Umbilical cord (tissue), 2 donors: ENCODE measurements at places on chromosomes 7 and 10. TPM values are rescaled to one million over a fixed set of nuclear protein-coding genes. Genes with fewer than 3 reads are reported as not detected.
A peak's percentile ranks its signal among the peaks of the same experiment; 100 is the strongest.

The RET gene
- total RNA-seq, result 4.3 TPM

DNA sequence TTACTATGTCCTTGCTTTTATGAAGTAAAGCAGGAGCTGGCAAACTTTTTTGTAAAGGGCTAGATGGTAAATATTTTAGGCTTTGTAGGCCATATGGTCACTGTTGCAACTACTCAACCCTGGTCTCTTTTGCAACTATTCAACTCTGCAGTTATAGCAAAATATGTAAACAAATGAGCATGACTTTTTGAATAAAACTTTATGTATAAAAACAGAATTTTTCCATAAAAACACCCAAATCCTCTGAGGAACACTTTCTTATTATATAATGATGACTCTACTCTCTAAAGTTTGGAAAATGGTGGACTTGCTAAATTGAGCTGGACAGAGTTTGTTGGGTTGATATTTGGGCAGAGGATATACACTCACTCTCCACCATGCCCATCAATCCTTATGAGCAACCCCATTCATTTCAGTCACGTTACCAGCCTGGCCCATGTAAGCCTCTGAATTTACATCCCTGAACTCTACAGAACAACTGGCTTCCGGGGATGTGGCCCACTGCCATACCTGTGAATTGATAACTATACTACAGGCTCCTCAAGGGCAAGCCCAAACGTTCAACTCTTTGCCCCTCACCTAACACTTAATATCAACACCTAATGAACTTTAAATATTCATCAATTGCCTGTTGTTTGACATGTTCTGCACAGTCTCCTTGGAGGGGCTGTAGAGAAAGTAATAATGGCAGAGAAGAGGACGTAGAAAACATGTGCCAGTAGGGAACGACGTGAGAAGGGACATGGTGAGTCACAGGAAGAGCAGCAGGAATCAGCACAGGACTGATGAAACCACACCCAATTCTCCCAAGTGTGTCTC, 37.6 kb downstream of the SGMS1 start:
- DNase-seq, result no peak

The DLX5 gene
- not detected for total RNA-seq

- DNase-seq, result no peak
These were observed 172.0 kb upstream of the ITGB1 start for GRCh38 chr10:33129996-33130386.

DNA sequence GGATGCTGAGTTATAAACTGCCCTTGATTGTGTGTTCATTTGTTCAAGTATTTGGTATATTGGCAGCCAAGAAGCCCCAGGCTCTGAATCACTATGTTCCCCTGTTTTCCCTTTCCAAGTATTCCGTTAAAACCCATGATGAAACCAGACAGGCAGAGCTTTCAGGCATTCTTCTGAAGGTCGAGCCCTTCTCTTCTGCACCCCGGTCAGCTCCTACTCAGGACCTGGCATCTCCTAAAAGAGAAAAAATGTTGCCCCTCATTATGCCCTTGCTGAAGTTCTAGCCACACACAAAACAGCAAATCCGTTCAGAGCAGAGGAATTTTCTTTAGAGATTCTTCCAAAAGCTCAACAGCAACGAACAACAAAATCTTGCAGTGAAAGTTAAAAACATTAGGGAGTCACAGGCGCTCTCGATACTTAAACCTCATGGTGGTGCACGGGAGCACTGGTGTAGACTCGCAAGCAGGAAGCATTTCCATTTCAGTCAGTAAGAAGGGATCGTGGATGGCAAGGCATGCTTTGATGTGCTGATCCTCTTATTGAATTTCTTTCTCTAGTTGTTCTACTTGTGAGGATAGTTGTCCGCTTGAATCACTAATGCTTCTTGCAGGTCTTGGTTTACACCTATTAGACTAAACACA, 264.9 kb downstream of the SKIDA1 start:
- no peak for DNase-seq

- DNase-seq, result no peak
These were observed 621.3 kb downstream of the ANKRD7 start for GRCh38 chr7:118845791-118846190.

The PRSS58 gene
- total RNA-seq, result not detected

GRCh38 chr7:156612930-156613329, 27.6 kb upstream of the RNF32 start:
- DNase-seq, result no peak

GRCh38 chr10:126087796-126088505, 191.6 kb downstream of the FANK1 start:
- no peak for DNase-seq

DNA sequence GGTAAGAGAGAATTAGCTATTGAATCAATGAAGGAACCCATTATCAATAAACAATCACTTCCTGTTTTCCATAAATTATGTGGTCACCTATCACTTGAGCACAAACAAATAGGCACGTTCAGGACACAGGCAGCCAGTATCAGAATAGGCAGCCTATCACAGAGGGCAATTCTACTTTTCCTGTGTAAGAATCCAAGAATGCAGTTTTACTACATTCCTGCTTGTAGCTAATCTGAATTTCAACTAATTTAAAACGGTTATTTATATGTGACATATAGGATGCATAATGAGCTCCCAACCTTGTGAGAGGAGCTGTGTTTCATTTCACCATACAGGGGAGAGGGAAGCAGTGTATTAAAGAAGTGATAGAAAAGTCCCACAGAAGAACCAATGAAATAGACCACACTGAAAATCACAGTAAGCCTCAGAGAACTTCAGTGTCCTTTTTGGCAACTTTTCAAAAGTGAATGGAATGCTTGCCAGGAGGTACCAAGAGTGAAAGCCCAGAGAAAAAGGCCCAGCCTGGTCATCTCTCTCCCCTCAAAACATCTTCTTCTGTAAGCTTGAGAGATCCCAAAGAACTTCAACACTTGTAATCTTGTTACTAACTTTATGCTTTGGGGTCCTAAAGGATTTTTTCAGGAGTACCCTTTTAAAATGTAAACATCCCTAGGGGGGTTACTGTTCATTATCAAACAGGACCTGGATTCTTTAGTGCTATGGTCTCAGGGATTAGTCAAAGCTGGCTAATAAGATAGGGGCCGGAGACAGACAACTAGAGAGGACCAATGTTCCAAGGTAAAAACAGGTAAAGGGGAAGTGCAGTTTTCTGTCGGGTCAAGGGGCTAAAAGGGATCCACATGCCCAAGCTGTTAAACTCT, 1.3 kb downstream of the IMMP2L start:
- peak; percentile 58 for DNase-seq

- DNase-seq, result no peak
These were observed 109.8 kb downstream of the PIP4K2A start for GRCh38 chr10:22604344-22605126.

The PNLIPRP1 gene
- 2.9 TPM for total RNA-seq

The SDK1 gene
- total RNA-seq, result 7.9 TPM

DNA sequence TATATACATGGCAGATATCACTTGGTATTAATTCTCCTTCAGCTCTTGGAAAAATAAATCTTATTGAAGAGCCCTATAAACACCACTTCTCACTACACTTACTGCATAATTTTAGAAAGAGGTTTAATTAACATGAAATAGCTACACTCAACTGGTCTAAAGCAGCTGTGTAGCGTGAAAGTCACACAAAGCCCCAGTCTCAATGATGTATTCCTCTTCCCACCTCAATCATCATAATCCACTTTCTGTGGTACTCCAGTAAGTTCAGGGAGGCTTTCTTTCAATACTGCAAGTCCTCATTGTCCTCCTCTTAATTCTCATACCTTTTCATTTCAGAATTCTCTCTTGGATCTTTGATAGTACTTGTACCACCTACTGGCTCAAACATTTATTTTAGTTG, 688.0 kb downstream of the CNTNAP2 start:
- DNase-seq, result no peak

DNA sequence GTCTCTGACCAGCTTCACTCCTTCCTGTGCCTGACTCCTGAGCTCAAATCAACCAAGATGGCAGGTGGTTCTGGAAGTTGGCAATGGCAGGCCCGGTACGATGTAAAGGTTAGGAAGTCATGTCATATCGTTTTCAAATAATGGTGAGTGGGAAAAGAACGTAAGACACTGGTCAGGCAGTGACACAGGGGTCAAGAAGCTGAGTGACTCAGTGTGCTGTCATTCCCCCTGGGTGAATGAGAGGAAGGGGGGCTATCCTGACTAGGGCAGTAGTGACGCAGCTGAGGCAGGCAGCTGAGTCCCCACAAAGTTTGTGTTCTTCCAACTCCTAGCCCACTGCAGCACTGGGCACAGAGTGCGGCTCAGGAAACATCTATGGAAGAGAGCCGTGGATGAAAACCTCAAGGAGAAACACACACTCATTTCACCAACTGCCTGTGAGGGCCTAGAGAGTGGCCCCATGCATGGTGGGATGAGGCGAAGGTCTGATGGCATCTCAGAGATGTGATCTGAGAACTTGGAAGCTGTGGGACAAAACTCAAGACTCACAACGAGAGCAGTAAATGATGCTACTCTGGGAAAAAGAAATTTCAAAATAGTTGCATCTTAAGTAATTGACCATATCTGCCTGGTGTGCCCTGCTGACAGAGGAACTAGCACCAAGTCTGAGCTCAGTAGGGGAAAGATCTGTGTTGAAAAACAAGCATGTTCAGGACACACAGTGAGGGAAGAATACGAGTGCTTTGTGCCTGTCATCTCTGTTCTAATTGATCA, 23.2 kb downstream of the CREB3L2 start:
- DNase-seq, result no peak

DNA sequence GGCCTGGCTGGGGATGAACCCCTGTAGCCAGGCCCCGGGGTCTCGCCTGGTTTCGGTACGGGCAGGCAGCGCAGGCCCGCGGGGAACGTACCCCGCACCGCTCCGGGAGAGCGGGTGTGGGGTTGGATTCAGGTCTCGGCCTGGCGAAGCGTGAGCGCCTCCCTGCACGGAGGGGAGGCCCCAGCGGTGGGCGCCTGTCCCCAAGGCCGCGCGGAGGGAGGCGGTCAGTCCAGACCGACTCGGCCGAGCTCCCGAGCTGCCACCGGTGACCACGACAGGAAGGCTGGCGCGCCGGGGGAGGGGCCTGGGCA, 378 bp upstream of the INPP5F start:
- no peak for DNase-seq

DNA sequence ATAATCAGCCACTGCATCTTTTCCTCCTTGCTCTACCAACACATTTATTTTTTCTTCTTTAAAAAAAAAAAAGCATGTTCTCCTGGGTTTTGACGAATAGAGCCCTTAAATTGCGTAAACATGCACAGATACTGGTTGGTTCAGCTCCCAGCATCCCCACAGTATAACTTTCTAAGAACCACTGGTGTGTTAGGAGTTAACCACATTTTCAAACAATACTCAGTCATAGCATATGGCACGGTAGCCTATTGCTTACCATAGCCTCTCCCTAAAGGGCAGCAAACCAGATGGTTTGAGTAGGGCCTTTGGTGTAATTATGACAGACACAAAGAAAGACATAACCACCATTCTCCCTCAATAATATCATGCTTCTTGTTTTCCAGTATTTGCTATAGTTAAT, 145.0 kb downstream of the LRRC4 start:
- DNase-seq, result no peak

DNA sequence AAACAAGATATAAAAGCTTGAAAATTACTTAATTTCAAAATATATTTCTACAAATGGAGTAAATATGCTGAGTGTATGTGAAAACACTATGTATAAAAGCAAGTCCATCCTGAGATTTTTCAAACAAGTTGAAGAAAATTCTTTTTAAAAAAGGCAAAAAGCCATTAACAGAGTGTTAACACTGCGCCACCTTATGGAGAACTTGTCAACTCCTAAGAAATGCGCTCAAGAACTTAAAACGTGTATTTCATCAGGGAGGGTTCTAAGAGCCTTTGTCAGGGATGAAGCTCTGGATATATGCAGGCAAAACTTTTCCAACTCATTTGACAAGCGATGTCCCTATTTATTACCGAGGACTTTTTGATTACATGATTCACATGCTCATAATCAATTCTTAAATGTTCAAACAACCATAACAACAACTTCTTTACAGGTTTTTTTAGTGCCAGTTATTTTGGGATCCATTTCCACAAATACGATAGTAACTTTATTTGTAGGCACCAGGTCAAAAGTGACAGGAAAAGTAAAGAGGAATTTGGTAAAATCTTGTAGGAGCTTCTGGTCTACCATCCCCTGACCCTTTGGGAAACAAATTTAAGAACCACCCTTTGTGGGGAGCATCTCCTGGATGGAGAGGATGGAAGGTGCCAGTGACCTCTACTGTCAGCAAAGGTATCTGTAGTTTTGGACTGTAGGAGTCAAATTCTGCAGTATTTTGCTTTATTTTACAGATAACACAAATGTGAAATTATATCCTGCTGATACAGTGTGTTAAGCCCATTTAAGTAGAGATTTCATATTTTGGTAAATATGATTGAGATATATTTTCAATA, 23.2 kb downstream of the CALCR start:
- peak; percentile 37 for DNase-seq

- no peak for DNase-seq
These were observed 96.1 kb downstream of the AMPH start for GRCh38 chr7:38535073-38535472.

DNA sequence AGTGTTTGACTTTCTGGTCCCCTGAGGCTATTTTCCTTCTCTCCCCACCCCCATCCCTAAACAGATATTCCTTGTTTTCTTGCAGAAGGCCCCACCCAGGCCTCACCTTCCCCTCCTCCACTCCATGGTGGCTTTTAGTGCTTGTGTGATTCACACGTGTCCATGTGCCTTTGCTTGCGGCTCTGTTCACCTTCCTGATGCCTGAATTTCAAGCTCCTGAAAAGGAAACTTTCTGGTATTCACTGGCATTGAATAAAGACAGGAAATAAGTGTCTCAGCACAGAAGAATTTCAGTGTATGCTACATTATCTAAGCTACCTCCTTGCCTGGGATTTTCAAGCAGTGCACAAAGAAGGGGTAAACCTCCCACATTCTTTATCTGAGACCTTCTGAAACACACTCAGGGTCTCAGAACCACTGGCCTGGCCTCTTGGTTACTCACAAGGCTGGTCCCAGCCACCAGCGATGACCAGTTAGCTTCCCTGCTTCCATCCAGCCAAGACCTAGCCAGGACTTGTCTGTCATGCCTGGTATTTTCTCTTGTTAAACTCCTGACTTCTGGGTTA, 17.2 kb upstream of the UBE2H start:
- peak; percentile 73 for DNase-seq

The FOXP2 gene
- 13.0 TPM for total RNA-seq

DNA sequence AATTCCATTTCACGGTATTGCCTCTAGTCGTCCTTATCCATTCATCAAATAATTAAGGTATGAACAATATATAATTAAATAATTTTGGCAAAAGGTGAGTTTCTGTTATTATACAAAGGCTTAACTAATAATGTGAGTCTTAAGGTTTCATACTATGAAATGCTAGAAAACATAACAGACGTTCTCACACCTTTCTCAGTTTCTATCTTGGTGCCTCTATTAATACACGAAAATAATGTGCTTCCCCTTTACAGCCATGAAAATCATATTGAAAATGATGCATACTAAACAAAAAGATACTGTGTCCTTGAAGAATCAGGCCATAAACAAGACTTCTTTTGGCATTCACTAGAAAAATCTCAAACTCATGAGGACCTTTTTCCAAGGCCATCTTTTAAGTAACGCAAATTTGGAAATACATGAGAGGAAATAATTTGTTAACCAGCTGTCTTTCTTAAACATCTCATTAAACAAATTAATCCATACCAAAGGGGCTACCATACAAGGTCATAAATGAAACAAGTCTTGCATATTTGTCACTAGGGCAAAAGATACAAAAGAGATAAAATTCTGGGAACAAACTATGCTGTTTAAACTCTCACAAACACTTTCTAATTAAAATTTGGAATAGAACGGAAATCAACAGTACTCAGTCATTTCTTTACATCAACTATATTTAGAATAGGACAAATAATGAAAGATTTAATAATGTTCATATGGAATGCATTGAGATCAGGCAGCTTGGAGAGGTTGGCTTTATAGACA, 53.9 kb upstream of the CAV2 start:
- no peak for DNase-seq

- no peak for DNase-seq
These were observed 120.2 kb downstream of the GRID1 start for GRCh38 chr10:86246279-86246940.

The PRKAG2 gene
- total RNA-seq, result 71.7 TPM
